ENCODE measurements at places on chromosomes 3 and 15. TPM values are rescaled to one million over a fixed set of nuclear protein-coding genes. Genes with fewer than 3 reads are reported as not detected.

Gene ZNF385D
- total RNA-seq: 9.0 TPM

GRCh38 chr15:79539401-79539800 lies 107.3 kb downstream of the MINAR1 start:
- H3K36me3 ChIP-seq: no peaks in the 10 kb centered on the region
- H3K4me1 ChIP-seq: no peaks in the 10 kb centered on the region
- no peak overlapping the region for H3K4me3 ChIP-seq
- H3K27ac ChIP-seq: no peak overlapping the region
- H3K27me3 ChIP-seq: no peaks in the 10 kb centered on the region

DNA sequence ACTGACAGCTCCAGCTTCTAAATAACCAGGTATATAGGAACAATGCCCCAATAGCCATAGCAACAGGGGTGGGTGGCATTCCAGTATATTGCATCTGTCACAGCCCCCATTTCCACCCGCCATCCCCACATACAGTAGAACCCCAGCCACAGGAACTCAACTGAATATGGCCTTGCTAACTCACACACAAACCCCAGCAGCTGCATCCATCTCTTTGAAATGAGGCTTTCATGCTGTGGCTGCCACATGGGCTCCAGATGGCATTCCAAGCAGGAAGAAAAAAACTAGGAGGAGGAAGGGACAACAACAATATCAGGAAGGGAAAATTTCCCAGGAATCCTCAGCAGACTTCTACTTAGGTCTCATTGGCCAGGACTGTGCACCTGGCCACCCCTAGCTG lies 54.6 kb downstream of the CCR3 start:
- no peak overlapping the region for H3K4me3 ChIP-seq
- no peaks in the 10 kb centered on the region for H3K27me3 ChIP-seq
- H3K4me1 ChIP-seq: no peaks in the 10 kb centered on the region
- H3K36me3 ChIP-seq: no peaks in the 10 kb centered on the region

Gene GALNT15
- total RNA-seq: 0.18 TPM

GRCh38 chr3:5442106-5442785 lies 254.7 kb downstream of the EDEM1 start:
- H3K27me3 ChIP-seq: 0 out of 2 replicates have a peak, but pooled peaks cover 3% of the 10 kb centered on the region
- H3K4me1 ChIP-seq: no peaks in the 10 kb centered on the region
- no peak overlapping the region for H3K4me3 ChIP-seq
- peaks cover 16% of the 10 kb centered on the region for H3K36me3 ChIP-seq
- DNase-seq: no peak

GRCh38 chr15:52217186-52217585 lies 26.0 kb upstream of the GNB5 start:
- no peak overlapping the region for H3K4me3 ChIP-seq
- no peaks in the 10 kb centered on the region for H3K27me3 ChIP-seq
- peak; percentile 68 for DNase-seq
- peaks cover 66% of the 10 kb centered on the region for H3K36me3 ChIP-seq
- H3K4me1 ChIP-seq: no peaks in the 10 kb centered on the region
- no peak overlapping the region for H3K27ac ChIP-seq

All from WTC11 (cell line).